ENCODE measurements at places on chromosomes 1 and 21.

DNA sequence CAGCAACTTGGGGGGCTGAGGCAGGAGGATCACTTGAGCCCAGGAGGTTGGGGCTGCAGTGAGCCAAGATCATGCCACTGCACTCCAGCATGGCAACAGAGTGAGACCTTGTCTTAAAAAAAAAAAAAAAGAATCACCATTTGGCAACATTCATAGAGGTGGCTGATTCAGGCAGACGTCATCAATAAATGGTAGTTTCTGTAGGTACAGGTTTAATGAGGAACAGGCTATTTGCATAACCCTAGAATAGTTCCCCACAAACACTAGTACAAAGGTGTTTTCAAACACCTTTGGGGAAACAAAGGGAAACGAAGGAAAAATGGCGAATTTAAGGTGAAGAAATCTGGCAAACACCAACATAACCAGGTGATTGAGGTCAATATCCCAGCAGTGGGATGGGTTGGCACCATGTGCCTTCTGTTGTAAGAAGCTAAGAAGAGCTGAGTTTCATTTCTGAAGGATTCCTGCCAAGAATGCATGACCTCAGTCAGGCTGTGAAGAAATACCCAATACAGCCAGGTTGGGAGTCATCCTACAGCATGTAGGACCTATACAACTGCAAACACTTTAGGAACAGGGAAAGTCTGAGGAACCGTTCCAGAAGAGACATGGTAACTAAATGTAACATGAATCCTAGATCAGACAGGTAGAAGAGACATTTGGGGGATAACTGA is 5.6 kb downstream of the LPAR3 start:
- no peak for DNase-seq

DNA sequence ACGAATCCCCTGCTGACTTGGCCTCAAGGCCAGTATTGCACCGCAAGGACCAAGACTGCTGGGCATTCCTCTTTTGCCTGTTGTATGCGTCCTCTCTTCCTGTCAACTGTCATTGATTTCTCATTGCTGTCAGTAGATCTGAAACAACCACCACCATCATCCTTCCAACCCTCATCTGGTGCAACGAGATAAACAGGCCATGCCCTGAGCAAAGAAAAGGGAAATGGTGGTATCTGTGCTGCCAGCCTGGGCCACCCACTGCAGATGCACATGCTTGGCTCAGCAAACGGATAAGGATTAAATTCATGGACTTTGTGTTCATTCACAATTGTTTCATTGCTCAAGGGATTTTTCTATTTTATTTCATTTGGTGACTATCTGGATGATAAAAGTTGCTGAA is 13.6 kb downstream of the OXCT2 start:
- no peak for DNase-seq

- DNase-seq: no peak
Observed at GRCh38 chr1:84855168-84855567, 37.8 kb downstream of the LPAR3 start.

- no peak for DNase-seq
Observed at GRCh38 chr1:167312871-167313270, 92.2 kb downstream of the POU2F1 start.

DNA sequence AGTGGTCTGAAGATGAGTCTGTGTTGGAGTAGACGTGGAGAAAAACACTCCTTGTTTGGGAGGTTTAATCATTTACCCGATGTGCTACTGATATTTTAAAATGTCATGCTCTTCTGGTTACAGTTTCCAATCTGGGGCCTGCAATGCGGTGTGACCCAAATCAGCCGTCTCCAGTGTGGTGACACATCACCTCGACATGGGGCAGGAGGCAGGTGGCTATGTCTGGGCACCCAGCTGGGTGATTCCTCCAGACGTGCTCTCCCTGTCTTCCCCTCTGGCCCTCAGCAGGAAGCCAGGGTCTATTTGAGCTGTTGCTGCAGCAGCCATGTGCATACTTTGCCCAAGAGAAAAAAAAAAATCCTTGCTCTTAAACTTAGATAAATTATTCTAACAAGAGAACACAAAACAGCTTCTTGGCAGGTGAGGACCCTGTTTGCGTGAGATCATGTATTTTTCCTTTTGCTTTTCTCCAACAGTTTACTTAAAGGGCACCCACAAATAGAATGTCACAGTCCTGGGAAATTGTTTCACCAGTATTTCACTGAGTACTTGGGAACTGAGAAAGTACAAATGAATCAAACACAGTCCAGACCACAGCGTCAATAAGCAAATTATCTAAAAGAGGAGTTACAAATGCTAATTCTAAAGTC is 38.9 kb upstream of the MAP10 start:
- no peak for DNase-seq

- DNase-seq: peak; percentile 96
Observed at GRCh38 chr1:90501281-90501680, 215.8 kb downstream of the BARHL2 start.

GRCh38 chr21:15080526-15080925 is 15.7 kb upstream of the NRIP1 start:
- peak; percentile 70 for DNase-seq

DNA sequence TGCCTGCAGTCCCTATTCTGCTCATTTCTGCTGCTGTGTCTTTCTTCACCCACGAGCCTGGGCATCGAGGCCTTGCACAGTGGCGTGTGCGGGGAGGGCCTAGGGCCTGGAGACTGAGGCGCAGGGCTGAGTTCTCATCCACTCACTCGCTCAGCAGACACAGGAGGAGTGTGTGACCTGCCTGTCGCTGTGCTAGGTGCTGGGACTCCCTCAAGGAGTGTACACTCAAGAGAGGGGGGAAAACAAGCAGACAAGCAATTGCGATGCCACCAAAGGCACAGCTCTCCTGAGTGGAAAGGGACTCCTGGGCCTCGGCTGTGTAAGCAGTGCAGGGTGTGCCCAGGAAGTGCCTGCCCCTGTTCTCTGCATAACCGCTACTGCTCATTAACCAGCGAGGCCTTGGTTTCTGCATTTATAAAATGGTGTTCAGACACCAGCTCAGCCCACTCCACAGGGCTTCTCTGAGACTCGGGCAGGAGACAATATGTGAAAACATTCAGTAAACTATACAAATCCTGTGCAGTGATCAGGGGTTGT is 4.2 kb downstream of the RD3 start:
- DNase-seq: peak; percentile 56

- DNase-seq: no peak
Observed at GRCh38 chr1:162327788-162328165, 48.9 kb downstream of the SPATA46 start.

GRCh38 chr21:35149698-35150097 is 100.6 kb upstream of the RUNX1 start:
- DNase-seq: no peak

GRCh38 chr1:195637539-195637938 is 970.7 kb downstream of the KCNT2 start:
- peak; percentile 25 for DNase-seq

DNA sequence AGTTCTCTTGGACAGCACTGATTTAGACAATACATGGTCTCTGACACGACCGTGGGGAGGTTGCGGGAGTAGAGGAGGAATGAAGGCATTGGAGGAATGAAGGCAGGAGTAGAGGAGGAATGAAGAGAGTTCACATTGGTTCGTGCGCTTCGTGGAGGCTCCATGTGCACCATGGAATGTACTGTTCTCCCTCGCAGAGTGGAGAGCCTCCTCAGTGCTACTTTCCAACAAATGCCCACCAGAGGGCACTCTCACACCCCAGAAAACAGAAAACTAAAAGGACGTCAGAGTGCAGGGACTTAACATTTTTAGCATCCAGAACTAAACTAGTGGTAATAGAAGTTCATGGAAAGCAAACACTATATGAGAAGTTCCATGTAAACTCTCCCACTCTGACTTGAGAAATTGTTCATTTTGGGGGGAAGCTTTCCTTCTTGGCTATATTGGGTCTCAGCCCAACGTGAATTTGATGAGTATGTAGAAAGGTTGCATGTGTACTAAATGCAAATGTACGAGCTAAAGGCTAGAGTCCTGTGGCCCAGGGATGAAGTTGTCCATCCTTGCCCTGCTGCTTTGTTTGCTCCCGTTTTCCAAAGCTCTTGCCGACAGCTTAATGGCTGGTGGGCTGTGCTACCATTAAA is 211.6 kb downstream of the LMX1A start:
- peak; percentile 88 for DNase-seq

- DNase-seq: peak; percentile 42
Observed at GRCh38 chr1:183148599-183148998, 37.5 kb upstream of the LAMC2 start.

GRCh38 chr1:19975423-19976193 is 3.8 kb downstream of the PLA2G2A start:
- DNase-seq: peak; percentile 29

Measured in NCI-H82 (cell line).